ENCODE measurements at places on chromosomes 2 and 18.

GRCh38 chr2:62177392-62178049 lies 18.4 kb upstream of the B3GNT2 start:
- no peak for DNase-seq

DNA sequence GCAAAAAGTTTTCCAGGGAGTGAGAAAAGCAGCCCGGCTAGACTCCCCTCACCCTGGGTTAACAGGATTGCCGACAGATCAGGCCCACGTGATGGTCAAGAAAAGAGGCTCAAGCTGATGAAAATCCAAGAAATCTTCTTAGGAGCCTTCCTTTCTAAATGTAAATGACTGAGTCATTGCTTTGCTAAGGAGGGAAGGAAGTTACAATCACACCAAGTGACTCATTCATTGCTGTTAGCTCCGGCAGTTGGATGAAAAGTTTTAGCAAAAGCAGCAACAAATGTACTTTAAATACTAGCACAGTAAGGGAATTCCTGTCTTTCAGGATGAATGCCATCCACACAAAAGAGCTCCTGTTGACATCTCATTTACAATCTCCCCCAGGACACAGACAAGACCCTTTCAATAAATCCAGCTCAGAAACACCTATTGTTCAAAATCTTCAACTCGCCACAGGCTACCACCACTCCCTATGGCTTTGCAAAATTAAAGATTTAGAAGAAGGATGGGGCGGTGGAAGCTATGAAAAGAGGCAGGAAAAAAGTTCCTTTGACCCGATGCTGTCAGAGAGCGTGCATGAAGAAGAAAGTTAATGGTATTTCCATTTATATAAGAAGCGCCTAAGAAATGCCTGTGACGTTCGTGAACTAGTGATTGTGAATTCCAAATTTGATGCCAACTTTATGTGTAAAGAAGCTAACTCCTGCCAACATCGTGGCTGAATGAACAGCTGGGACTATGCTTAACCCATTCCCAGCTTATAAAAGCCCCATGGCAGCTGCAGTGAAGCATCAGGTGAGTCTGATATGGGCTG lies 153.7 kb downstream of the TGIF1 start:
- no peak for DNase-seq

DNA sequence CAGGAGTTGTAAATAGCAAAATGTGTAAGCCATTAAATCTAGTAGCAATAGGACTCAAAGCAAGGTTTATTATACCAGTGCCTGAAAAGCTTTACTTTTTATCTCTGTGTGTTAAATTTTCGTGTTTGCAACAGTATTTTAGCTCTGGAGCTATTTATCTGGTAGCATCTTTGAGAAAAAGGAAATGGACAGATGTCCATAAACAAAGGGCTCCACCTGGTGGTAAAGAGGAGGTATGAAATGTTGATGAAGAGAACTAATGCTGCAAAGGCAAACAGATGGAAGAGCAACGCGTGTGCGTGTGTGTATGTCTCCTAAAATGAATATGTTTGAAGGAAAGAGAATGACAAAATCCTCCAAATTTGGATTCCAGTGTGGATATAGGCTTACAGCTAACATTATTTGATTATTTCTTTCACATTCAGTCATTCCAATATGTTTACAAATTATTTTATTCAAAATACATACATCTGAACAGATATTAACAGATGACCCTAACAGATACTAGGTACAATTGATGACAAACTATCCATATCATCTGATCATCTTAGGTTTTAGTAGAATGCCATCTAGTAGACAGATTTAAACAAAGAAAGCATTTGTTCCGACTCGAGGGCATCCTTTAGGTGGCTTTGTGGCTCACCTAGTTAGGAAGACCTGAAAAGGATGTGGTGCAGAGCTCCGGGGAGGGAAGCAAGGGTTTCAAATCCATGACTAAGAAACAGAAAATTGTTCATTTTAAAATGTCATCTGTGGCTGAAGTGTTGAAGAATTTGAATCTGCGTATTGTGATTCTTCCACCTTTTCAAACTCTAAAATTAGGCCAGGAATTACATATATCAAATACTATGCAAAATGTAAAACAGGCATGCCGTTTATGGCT lies 383.3 kb downstream of the MTX2 start:
- DNase-seq, result no peak

- no peak for DNase-seq
Measured at GRCh38 chr2:40043641-40044040, 264.6 kb upstream of the THUMPD2 start.

GRCh38 chr2:155730804-155731203 lies 601.7 kb downstream of the NR4A2 start:
- DNase-seq, result no peak

Data from stimulated activated CD8-positive, alpha-beta memory T cell treated with anti-CD3 and anti-CD28 coated beads, Interleukin-7, amount 100 ng/mL, for 4 hours (primary cell).